Activated B cell treated with CpG ODN at 0.5 μM for 24 hours (primary cell): ENCODE measurements at places on chromosomes 12 and 14. TPM values are rescaled to one million over a fixed set of nuclear protein-coding genes. Genes with fewer than 3 reads are reported as not detected.

The SLC5A8 gene
- not detected in 2 replicates for total RNA-seq

GRCh38 chr12:89346741-89347324 is 5.5 kb downstream of the DUSP6 start:
- DNase-seq: no peak

The MYO1H gene
- not detected in 2 replicates for total RNA-seq

- DNase-seq: no peak
These were observed 11.1 kb upstream of the ANO6 start for GRCh38 chr12:45204757-45205156.

The MSRB3 gene
- not detected in 2 replicates for total RNA-seq

DNA sequence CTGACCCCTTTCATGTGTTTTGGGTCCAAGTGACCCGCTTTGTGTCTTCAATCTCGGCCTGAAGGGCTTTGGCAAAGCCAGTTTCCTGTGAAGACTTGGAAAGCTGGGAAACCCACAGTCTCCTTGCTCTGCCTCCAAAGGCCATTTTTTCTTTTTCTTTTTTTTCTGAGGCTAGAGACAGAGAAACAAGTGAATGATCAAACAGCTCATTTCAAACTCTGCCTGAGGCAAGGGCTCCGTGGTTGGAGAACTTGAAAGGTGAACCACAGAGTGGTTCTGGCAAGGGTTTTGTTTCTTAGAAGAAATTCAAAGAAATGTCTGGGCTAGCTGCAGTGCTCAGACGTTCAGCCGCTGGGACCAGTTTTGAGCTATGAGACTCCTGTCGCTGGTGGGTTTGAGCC is 62.7 kb downstream of the ERH start:
- DNase-seq: no peak

- DNase-seq: no peak
These were observed 9.9 kb downstream of the LRRC10 start for GRCh38 chr12:69600804-69601203.

GRCh38 chr12:49100380-49100779 is 5.8 kb upstream of the DHH start:
- DNase-seq: no peak

The ZNF384 gene
- total RNA-seq: 81.7 and 98.6 TPM in 2 replicates

The BEST3 gene
- not detected in 2 replicates for total RNA-seq

The GCN1 gene
- 116 and 155 TPM in 2 replicates for total RNA-seq

DNA sequence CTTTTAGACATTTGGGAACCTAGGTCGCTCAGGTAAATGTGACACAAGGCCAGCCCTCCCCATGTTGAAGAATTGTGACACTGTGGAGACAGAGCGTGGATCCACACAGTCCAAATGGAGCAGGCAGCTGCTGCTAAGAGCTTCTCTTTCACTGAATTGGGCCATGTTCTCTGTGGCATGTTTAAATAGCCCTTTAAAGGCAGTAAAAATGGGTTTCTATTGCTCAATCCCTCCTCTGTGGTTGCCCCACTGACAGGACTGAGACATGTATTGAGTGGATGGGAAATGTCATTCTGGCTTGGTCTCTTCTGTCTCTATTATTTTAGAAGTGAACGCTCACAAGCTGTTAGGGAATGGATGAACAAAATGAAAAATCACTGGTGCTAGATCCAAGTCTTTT is 84.0 kb upstream of the PRICKLE1 start:
- no peak for DNase-seq

The WSCD2 gene
- total RNA-seq: 1.4 and 1.9 TPM in 2 replicates

The PLEKHD1 gene
- 0.22 and 0.24 TPM in 2 replicates for total RNA-seq

The CDCA3 gene
- 1.2 and 1.6 TPM in 2 replicates for total RNA-seq

DNA sequence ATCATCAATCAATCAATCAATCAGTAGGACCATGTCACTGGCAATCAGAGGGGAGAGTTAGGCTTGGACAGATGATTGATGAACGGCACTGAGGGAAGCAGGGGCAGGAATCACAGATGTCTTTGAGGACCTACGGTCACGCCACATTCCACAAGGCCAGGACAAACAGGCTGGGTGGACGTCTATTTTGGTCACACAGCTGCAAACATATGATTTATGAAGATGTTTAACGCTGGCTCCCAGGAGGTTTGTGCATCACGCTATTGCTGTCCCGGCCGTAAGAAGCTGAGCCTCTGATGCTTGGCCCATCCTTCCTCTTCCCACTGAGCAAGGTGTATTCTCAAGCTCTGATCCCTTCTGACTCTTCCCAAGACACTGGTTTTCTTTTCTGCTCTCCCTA is 160.8 kb downstream of the FOXN3 start:
- DNase-seq: no peak

- no peak for DNase-seq
These were observed 293.0 kb upstream of the TBX3 start for GRCh38 chr12:114976959-114977358.

DNA sequence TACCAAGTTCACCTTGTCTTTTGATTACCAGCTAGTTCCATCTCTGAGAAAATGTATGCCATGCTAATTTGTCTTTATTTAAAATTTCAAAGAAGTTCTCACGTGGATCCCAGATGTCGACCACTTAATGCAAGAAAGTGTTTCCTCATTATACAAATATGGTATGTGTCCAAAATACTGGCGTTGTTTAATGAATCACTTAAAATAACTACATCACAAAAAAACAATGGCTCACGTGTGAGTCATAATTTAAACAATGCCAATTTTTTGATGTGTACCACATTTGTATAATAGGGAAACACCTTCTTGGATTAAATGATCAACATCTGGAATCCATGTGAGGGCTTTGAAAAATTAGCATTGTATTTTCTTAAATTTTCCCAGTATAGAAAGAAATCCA is 40.8 kb downstream of the DBX2 start:
- no peak for DNase-seq

The SIX6 gene
- not detected in 2 replicates for total RNA-seq

DNA sequence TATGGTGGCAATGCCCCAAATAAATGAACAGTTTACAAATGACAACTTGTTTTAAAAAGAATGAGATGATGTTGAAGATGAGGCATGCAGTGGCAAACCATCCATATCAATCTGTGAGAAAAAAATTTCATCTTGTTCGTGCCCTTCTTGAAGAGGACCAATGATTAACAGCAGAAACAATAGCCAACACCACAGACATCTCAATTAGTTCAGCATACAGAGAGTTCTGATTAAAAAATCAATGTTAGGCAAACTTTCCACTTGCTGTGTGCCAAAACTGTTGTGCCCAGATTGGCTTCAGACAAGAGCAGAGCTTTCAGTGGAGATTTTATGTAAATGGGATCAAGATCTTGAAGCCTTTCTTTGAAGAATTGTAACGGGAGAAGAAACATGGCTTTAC is 329.9 kb downstream of the BMP4 start:
- no peak for DNase-seq

- DNase-seq: no peak
These were observed 122.9 kb upstream of the RAP1B start for GRCh38 chr12:68487721-68488309.

- DNase-seq: no peak
These were observed 2.1 kb downstream of the MSI1 start for GRCh38 chr12:120366845-120367232.

GRCh38 chr14:74459976-74460375 is 33.1 kb downstream of the NPC2 start:
- DNase-seq: no peak

The ADGRD1 gene
- 0.46 and 0.47 TPM in 2 replicates for total RNA-seq

DNA sequence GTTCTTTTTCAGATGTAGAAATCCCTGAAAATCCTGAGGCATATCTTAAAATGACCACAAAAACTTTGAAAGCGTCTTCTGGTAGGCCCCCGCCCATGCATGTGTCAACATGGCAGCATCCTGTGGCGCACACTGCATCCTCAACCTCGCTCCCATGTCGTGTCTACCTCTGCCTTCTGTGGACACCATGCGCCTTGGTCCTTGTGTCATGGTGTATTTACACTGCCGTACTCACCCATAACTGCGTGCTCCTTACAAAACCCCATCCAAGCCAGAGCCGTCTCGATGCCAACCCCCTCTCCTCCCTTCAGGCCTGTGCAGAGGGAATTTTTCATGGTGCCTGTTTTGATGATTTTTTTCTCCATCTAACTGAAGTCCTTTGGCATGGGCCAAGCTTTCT is 78.9 kb downstream of the ESR2 start:
- DNase-seq: no peak

DNA sequence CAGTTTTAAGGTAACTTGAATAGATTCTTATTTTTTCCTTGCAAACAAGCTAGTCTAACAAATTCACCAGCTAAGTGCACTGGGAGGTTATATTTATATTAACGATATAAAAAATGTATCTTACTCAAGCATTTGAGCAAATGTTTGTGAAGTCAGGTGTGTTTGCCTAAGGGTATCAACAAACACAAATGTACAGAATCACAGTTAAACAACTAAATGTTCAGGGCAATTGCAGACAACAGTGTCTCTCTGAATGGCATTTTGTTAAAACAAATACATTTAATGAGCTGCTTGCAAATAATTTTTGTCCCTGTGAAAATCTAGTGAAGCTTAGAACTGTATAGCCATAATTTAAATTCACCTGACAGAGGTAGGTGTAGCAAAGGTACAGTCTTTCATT is 28.2 kb upstream of the FLRT2 start:
- no peak for DNase-seq

DNA sequence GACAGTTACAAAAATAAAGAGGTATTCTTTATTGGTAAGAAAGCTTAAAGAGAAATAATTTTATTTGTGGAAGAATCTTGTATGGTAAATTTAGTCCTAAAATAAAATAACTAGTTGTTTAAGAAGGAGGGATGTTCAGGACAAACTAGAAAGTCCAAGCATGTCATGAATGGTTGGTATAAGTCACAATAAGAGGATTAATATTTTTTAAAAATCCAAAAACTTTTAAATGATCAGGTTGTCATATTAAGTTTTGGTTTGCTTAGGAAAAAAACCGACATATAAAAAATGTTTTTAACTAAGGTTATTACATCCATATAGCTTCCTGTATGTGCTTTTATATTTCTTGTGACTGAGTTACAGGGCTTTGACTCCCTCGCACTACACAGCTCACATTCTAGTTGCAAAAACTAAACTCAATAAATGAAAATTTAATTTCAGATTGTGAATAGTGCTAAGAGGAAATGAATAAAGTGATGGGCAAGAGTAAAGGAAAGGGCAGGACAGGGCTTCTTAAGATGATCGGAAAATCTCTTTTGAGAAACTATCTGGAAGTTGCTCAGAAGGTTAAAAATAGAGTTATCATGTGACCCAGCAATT is 80.7 kb upstream of the METAP2 start:
- no peak for DNase-seq

DNA sequence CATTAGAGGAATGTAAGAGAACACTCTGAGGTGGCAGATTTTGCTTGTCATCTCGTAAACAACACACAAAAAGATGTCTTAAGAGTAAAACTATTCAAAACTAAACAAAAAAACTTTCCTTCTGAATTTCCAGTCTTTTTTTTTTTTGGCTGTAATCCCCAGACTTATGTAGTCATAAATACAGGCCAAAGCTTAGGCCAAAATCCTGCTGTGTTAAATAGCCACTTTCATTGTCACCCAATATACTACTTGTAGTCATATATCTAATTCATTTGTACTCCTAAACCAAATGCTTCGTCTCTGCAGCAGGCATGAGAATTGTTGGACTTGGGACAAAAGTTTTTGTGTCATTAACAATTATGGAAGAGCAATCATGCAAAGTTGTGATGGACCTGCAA is 103.5 kb upstream of the ATF1 start:
- no peak for DNase-seq

DNA sequence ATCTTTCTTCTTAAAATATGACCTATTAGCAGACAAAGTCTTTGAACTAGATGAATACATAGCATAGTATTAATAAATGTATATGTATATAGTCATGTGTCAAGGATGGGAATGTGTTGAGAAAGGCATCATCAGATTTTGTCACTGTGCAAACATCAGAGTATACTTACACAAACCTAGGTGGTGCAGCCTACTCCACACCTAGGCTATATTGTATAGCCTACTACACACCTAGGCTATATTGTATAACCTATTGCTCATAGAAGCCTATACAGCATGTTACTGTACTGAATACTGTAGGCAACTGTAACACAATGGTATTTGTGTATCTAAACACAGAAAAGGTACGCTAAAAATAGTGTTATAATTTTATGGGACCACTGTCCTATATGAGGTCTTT is 47.6 kb downstream of the PTPN21 start:
- DNase-seq: no peak

The NID2 gene
- total RNA-seq: not detected in 2 replicates

GRCh38 chr12:15782667-15783066 is 6.5 kb downstream of the EPS8 start:
- DNase-seq: no peak

GRCh38 chr14:37172024-37172869 is at the start of gene SLC25A21:
Gene SLC25A21 (minus strand): TSS chr14:37172606.
- no peak for DNase-seq

The CD69 gene
- 23.7 and 26.7 TPM in 2 replicates for total RNA-seq

The NANOG gene
- total RNA-seq: not detected in 2 replicates
